Breast epithelium (tissue), 4 donors: ENCODE measurements at places on chromosomes 5 and 9. TPM values are rescaled to one million over a fixed set of nuclear protein-coding genes. Genes with fewer than 3 reads are reported as not detected.

The LCN9 gene
- total RNA-seq, result not detected

The FAM151B gene
- 5.2 TPM for total RNA-seq

The MUSK gene
- total RNA-seq, result not detected

DNA sequence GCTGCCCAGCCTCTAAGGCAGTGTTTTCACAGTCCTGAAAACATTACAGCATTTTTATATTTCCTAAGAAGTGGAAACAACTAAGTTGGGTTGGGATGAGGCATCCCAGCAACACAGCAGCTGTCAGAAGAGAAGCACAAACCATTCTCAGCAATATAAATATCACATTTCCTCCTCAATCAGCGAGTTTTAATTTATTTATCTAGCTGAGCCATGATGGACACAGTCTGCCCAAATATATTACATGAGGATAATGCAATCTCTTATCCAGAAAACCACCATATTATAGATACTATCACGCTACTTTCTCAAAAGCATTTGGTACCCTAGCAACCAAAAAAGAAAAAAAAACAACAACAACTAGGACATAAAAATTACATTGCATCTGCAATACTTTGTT lies 158.5 kb downstream of the FSTL4 start:
- no peak for DNase-seq

DNA sequence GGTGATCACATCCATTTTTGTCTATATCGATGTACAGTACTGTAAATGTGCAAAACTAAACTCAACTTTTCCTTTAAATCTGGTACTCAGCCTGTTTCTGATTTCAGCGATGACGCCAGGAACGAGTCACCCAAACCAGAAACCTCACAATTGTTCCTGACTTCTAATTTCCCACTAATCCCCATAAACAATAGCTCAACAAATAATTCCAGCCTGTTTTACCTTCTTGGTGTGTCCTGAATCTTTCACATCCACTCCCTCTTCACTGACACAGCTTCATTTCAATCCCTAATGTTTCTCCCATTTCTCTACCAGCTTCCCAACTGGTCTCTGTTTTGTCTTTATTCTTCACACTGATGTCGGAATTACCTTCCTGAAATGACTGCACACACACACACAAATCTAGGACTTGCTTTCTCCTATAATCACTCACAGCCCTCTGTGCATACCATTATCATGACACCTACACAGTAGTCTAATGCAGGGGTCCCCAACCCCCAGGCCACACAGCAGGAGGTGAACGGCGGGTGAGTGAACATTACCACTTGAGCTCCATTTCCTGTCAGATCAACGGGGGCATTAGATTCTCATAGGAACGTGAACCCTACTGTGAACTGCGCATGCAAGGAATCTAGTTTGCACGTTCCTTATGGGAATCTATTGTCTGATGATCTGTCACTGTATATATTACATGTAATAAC lies 97.8 kb upstream of the SLC30A5 start:
- DNase-seq, result no peak

GRCh38 chr5:113202746-113203716 lies 226.4 kb downstream of the DCP2 start:
- DNase-seq, result peak; percentile 23
